ENCODE measurements at places on chromosomes 12 and 14.

- no peak for DNase-seq
Measured at GRCh38 chr12:32069071-32069470, 37.6 kb upstream of the BICD1 start.

- DNase-seq = no peak
Measured at GRCh38 chr14:39229222-39229543, 4.5 kb upstream of the MIA2 start.

GRCh38 chr14:105890474-105891220 lies 364.3 kb downstream of the TMEM121 start:
- DNase-seq = no peak

DNA sequence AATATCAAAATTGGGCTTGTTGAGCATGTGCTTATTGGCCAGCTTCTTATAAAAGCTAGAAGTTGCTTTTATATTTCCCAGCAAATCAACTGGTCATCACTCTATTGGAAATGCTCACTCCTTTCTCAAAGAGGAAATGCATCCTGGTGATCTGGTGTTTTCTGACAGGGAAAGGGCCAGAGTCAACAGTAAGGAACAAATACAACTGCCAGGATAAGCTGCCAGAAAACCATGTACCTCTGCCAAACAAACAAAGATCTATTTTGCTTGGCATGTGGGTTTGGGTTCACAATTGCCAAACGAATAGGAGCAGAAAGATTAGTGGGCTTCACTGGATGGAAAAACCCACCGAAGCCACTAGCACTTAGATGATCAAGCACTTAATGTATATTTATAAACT lies 126.9 kb upstream of the PDZRN4 start:
- no peak for DNase-seq

GRCh38 chr12:3748620-3749019 lies 4.3 kb downstream of the CRACR2A start:
- DNase-seq = no peak

- DNase-seq = no peak
Measured at GRCh38 chr14:104284107-104284592, 145.8 kb downstream of the KIF26A start.

GRCh38 chr12:70042675-70043074 lies 200.6 kb upstream of the CNOT2 start:
- no peak for DNase-seq

- no peak for DNase-seq
Measured at GRCh38 chr12:104677441-104678089, 220.8 kb downstream of the CHST11 start.

GRCh38 chr14:76615331-76615730 lies 145.9 kb upstream of the VASH1 start:
- no peak for DNase-seq

GRCh38 chr12:1091350-1091749 lies 100.3 kb downstream of the ERC1 start:
- DNase-seq = no peak

- no peak for DNase-seq
Measured at GRCh38 chr14:79475887-79476532, 735.3 kb downstream of the DIO2 start.

DNA sequence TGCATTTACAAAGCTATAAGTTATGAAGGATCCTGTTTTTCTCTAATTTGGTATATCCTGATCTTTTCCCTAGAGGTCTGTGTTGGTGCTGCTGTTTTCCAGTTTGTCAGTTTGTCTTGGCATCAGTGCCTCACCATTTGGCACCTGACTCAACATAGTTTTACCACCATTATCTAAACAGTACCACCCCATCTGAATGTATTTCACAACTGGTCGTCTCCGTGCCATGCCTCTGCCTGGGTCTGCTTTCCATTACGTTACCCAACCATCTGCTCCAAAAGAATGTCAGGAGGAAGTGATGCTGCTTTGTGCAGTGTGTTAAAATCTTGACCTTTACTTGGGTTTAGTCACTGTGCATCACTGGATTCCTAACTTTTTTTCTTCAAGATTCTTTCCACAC lies 129.3 kb upstream of the RASSF8 start:
- peak; percentile 86 for DNase-seq

DNA sequence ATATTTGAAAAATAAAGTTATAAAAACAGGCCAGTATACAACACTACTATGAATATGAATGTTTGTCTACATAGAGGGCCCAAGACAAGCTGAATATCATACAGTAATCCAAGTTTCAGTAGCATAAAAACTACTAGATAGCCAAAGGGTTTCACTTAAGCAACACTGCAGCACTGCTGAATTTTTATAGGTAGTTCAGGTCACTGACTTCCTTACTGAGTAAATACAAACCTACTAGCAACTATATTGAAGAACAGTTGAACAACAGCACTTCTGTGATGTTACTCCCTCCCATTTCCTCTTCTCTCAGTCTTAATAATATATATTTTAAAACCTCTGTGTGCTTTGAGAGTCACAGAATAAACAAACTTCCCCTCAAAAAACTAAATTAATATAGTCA lies 42.7 kb downstream of the GTF2A1 start:
- no peak for DNase-seq

GRCh38 chr14:20477211-20477876 lies 8.1 kb downstream of the PNP start:
- DNase-seq = no peak

DNA sequence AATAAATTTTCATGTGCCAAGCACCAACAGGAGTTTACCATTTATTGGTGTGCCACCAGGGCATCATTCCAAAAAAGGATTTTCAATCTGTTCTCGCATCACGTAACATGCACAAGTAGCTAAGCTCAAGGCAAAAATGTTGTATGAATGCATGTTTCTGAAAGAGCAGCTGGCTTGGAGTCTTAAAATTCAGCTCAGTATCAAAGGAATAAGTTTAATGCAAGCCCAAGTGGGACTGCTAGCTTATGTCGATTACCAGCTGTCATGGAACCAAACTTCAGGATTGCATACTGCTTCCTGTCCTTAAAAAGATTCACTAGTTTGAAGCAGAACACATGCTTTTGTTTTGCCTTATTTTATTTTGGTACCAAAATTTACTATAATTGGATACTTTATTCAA lies 437.0 kb downstream of the FSCB start:
- no peak for DNase-seq

- no peak for DNase-seq
Measured at GRCh38 chr12:31832740-31833729, 104.2 kb upstream of the AMN1 start.

DNA sequence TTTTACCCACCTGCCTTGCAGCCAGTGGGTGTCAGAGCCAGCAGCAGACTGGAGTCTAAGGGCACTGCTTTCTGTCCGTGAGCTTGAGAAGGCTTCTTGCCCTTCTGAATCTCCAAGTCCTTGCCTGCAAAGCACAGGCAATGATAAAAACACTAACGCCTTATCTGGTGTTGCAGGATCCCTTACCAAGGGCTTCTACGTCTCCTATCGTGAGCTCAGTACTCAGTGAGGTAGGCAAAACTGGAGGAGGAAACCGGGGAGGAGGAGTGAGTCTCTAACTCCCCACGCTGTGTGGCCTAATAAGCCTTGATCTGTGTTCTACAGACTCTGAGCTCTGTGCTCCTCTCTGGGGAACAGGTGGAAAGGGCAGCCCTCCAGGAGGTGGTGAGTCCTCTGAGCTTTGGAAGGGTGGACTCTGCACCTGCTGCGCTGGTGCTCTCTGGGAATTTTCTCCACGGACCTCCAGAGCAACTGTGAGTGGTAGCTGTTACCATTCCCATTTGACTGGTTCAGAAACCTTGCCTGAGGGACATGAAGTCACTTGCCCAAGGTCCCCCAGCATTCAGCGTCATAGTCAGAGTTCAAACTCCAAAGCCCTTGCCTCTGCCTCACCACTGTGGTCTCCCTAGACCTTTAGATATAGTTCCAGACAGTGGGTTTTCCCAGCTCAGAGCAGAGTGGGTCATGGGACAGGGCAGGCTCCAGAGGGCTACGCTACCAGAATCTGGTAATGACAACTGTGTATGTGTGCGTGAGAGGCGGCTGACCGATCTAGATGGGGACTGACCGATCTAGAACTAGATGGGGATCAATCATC lies 7.0 kb upstream of the MARK3 start:
- no peak for DNase-seq

GRCh38 chr14:31944256-31945073 lies 132.6 kb upstream of the ARHGAP5 start:
- DNase-seq = no peak

GRCh38 chr14:76657404-76657803 lies 103.9 kb upstream of the VASH1 start:
- no peak for DNase-seq

GRCh38 chr12:69509904-69510827 lies 40.0 kb downstream of the FRS2 start:
- DNase-seq = no peak

- DNase-seq = no peak
Measured at GRCh38 chr12:30877105-30877875, 49.3 kb upstream of the TSPAN11 start.

DNA sequence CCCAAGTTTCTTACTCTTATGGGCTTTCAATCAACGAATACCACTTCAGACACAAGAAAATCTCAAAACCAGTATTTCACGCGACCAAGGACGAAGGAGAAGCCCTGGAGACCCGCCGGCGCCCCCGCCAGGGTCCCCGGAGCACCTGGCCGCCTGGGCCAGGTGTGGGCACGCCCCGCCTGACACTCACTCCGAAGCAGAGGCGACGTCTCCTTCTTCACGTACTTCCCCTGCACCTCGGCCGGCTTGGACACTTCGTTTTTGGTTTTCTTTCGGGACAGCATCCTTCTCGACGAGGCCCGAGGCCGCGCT lies 466 bp downstream of the SAV1 start:
- DNase-seq = no peak

DNA sequence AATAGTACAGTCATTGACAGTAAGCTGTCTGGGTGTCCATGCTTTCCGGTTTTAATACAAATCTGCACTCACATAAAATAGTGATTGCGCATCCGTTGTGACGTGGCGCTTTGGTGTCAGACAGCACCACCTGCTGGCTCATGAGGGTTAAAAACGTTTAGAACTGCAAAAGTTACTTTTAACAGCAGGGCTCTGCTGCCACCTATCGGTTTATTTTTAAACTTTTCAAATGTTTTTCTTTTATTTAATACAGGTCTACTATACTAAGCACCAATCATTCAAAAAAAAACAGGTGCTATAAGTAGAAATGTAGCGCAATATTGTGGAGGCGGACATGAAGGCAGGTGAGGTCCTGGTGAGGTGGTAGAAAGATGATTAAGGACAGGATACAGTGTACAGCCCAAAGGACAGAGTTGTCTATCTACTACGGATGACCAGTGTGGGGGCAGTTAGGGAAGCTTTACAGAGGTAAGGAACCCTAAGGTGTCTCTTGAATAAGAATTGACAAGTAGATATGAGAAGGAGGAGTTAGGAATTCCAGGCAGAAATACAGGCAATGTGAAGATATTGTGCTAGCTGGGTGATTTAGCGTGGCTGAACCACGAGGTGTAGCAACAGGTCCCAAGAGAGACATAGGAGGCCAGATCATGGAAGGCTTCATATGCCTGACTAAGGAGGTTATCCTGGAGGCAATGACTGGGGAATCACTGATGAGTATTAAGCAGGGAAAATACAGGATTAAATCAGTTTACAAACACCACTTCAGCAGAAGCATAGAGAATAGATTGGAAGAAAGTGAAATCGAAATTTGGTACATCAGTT lies 91.5 kb upstream of the PRB2 start:
- peak; percentile 42 for DNase-seq

DNA sequence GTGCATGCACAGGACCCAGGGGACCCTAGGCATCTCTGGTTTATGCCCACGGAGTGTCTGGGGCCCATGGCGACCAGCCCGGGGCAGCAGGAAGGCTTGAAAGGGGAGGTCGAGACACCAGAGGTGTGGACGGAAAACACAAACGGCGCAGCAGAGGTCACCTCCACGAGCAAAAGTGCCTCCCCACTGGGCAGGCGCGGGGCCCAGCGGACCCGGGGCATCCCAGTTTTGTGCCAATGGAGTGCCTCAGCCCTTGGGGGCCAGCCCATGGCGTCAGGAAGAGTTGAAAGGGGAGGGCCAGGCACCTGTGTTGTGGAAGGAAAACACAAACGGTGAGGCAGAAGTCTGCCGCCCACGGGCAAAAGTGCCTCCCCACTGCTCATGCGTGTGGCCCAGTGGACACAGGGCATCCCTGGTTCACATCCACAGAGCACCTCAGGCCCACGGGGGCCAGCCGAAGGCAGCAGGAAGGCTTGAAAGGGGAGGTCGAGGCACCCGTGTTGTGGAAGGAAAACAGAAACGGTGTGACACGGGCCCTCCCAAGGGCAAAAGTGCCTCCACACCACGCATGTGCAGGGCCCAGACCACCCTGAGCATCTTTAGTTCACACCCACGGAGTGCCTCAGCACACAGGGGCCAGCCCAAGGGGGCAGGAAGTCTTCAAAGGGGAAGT lies 378.8 kb downstream of the ALG10 start:
- no peak for DNase-seq

DNA sequence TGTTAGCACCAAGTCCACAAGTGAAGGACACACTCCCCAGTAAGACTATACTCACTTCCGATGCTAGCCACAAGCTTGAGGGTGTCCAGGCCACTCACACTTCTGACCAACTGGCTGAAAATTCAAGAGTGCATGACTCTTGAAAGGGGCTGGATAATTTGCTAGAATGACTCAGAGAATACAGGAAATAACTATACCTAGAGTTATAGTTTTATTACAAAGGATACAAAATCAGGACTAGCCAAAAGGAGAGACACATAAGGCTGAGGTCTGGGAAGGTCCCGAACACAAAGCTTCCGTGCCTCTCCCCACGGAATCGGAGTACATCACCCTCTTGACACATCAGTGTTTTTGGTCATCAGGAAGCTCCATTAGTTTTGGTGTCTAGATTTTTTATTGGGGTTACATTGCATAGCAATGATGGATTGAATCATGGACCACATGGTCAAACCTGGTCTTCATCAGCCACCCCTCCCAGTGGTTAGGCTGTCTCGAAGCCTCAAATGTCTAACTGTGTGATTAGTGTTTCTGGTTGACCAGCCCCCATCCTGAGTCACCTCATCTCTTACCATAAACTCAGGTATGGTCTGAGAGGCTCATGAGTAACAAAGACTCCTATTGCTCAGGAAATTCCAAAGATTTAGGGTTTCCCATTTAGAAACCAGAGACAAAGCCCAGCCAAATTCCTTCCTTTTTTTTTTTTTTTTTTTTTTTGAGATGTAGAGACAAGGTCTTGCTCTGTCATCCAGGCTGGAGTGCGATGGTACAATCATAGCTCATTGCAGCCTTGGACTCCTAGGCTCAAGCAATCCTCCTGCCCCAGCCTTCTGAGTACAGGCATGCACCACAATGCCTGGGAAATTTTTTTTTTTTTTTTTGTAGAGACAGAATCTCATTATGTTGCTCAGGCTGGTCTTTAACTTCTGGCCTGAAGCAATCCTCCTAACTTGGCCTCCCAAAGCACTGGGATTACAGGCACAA lies 472.0 kb upstream of the TBX3 start:
- DNase-seq = no peak

GRCh38 chr12:57888409-57889157 lies 42.1 kb upstream of the CTDSP2 start:
- DNase-seq = no peak

DNA sequence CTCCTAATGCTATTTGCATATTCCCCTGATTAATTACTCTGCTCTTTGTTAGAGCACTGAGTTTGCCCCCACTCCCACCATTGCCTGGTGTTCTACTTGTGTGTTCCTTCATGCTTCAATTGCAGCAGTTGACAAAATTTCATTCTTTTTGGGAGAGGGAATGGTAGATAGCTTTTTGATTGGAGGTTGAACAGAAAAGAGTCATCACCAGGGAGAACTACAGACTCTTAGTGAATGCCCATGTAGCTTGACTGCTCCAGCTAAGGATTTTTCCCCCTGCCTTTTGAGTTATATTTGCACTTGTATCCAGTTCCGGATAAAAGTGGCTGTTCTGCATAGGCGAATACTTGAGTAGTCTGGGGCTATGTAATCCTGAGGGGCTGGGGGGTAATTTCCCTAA lies 183.9 kb downstream of the ETNK1 start:
- DNase-seq = no peak

GRCh38 chr12:99975321-99975720 lies 9.4 kb downstream of the ANKS1B start:
- DNase-seq = no peak
